ENCODE measurements at places on chromosomes 12 and 14.
A peak's percentile ranks its signal among the peaks of the same experiment; 100 is the strongest.

- H3K36me3 ChIP-seq: no peaks in the 10 kb centered on the region
- H3K4me1 ChIP-seq: peaks cover 3% of the 10 kb centered on the region
- no peaks in the 10 kb centered on the region for H3K27me3 ChIP-seq
- H3K27ac ChIP-seq: no peak overlapping the region
- no peak overlapping the region for H3K4me3 ChIP-seq
These were observed 11.3 kb upstream of the SAMD4A start for GRCh38 chr14:54555651-54556050.

DNA sequence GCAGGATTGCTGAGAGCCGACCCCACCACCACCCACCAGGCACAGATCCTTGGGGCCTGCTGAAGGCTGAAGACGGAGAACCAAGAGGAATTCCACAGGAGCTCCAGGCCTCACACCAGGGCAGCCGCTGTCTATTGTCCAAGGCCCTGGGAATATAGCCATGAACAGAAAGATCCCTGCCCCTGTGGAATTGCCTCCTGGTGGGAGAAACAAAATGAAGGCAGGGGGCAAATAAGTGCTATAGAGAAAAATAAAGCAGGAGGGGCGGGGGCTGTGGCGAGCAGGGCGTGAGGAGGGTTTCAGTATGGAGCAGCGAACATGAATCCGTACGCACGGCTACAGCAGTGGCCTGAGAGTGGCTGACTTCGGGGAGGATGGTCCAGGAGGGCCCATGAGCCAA lies 96.1 kb downstream of the EML1 start:
- peak overlapping the region; percentile 35 for H3K4me3 ChIP-seq
- no peaks in the 10 kb centered on the region for H3K4me1 ChIP-seq
- H3K36me3 ChIP-seq: no peaks in the 10 kb centered on the region
- H3K27me3 ChIP-seq: no peaks in the 10 kb centered on the region
- H3K27ac ChIP-seq: no peak overlapping the region

DNA sequence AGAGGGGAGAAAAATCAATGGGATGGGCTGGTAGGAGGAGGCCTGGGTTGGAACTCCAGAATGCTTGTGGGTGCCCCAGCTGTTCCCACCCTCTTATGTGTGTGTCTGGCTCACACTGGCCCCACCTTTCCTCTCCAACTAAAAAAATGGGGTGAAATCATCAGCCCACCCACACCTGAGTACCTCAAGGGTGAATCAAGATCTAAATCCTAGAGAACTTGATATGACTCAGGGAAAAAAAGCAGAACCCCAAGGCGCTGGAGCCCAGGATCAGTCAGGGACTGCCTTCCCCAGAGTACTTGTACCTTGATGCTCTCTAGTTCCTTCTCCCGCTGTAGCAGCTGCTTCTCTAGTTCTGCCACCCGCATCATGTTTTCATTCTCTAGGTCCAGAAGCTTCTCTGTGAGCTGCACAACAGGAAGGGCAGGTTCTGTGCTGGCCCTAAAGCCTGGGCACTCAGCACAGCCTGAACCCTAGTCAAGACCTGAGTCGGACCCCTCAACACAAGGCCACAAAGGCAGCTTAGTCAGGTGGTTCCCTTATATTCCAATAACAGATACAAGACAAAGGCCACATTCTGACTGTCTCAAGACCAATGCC lies 29.7 kb downstream of the PRPF40B start:
- no peak overlapping the region for H3K4me3 ChIP-seq
- H3K27ac ChIP-seq: no peak overlapping the region
- peaks cover 84% of the 10 kb centered on the region for H3K36me3 ChIP-seq
- H3K4me1 ChIP-seq: no peaks in the 10 kb centered on the region
- no peaks in the 10 kb centered on the region for H3K27me3 ChIP-seq

- no peaks in the 10 kb centered on the region for H3K4me1 ChIP-seq
- no peaks in the 10 kb centered on the region for H3K27me3 ChIP-seq
- peak overlapping the region; percentile 16 for H3K27ac ChIP-seq
- H3K36me3 ChIP-seq: no peaks in the 10 kb centered on the region
These were observed 210.6 kb upstream of the ABCD2 start for GRCh38 chr12:39830171-39830570.

- H3K27me3 ChIP-seq: no peaks in the 10 kb centered on the region
- no peak for DNase-seq
- no peaks in the 10 kb centered on the region for H3K36me3 ChIP-seq
- H3K4me1 ChIP-seq: no peaks in the 10 kb centered on the region
- no peak overlapping the region for H3K4me3 ChIP-seq
These were observed 400.5 kb upstream of the CCDC196 start for GRCh38 chr14:66085665-66086064.

GRCh38 chr12:29207120-29207519 lies 58.0 kb downstream of the FAR2 start:
- no peak overlapping the region for H3K4me3 ChIP-seq
- H3K4me1 ChIP-seq: peaks cover 6% of the 10 kb centered on the region
- no peak overlapping the region for H3K27ac ChIP-seq
- DNase-seq: no peak
- peaks cover 14% of the 10 kb centered on the region for H3K36me3 ChIP-seq
- no peaks in the 10 kb centered on the region for H3K27me3 ChIP-seq

- peaks cover 1% of the 10 kb centered on the region for H3K36me3 ChIP-seq
- no peak for DNase-seq
- no peak overlapping the region for H3K4me3 ChIP-seq
- H3K4me1 ChIP-seq: no peaks in the 10 kb centered on the region
These were observed 120.3 kb upstream of the PLEKHG7 start for GRCh38 chr12:92582475-92582874.

DNA sequence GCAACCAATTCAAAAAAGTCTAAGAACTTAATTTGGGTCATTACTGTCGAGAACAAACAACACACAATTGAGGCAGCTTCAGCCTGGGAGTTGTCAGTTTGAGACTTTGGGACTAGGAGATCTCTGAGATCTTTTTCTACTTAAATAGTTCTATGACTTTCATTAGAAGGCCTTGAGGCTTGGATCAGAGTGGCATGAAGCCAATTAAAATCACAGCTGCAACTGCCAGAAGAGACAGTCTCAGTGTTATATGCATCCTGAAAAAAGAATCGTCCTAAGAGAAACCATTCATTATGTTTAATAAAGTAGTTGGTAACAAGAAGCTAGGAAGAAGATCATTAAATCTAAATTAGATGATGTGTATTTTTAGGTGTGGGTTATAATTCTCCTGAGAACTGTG lies 170.8 kb upstream of the RASSF8 start:
- H3K27ac ChIP-seq: no peak overlapping the region
- H3K36me3 ChIP-seq: no peaks in the 10 kb centered on the region
- H3K4me3 ChIP-seq: no peak overlapping the region
- no peaks in the 10 kb centered on the region for H3K27me3 ChIP-seq

GRCh38 chr12:27852742-27853141 lies 72.7 kb upstream of the MANSC4 start:
- no peak overlapping the region for H3K27ac ChIP-seq
- no peaks in the 10 kb centered on the region for H3K4me1 ChIP-seq
- no peaks in the 10 kb centered on the region for H3K27me3 ChIP-seq
- DNase-seq: no peak
- no peak overlapping the region for H3K4me3 ChIP-seq

- H3K4me3 ChIP-seq: no peak overlapping the region
- H3K4me1 ChIP-seq: no peaks in the 10 kb centered on the region
- H3K27ac ChIP-seq: peak overlapping the region; percentile 16
These were observed 907.2 kb downstream of the VRK1 start for GRCh38 chr14:97704316-97704885.

GRCh38 chr14:54786838-54787237 lies 115.8 kb downstream of the GCH1 start:
- H3K27me3 ChIP-seq: no peaks in the 10 kb centered on the region
- no peak overlapping the region for H3K4me3 ChIP-seq
- DNase-seq: no peak
- H3K36me3 ChIP-seq: 0 out of 3 replicates have a peak, but pooled peaks cover 2% of the 10 kb centered on the region
- no peak overlapping the region for H3K27ac ChIP-seq
- H3K4me1 ChIP-seq: no peaks in the 10 kb centered on the region

DNA sequence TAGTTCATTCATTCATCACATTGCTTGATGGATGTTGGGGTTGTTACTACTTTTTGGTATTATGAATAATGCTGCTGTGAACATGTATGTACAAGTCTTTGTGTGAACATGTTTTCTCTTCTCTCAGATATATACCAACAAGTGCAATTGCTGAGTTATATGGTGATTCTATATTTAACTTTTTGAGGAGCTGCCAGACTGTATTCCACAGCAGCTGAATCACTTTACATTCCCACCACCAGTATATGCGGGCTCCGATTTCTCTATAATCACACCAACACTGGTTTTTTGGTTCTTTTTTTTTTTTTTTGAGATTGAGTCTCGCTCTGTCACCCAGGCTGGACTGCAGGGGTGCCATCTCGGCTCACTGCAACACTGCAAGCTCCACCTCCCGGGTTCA lies 22.2 kb upstream of the PLEKHG6 start:
- no peaks in the 10 kb centered on the region for H3K4me1 ChIP-seq
- no peaks in the 10 kb centered on the region for H3K27me3 ChIP-seq
- H3K27ac ChIP-seq: no peak overlapping the region
- DNase-seq: no peak
- no peak overlapping the region for H3K4me3 ChIP-seq

DNA sequence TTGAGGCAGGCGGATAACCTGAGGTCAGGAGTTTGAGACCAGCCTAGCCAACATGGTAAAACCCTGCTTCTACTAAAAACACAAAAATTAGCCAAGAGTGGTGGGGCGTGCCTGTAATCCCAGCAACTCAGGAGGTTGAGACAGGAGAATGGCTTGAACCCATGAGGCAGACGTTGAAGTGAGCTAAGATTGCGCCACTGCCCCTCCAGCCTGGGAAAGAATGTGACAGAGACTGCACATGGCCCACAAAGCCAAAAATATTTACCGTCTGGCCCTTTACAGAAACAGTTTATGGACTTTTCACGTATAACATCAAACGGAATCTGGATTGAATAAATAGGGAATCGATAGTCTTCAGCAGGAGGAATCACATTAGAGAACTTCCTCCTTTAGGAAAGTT lies 3.5 kb downstream of the RSRC2 start:
- no peaks in the 10 kb centered on the region for H3K4me1 ChIP-seq
- H3K27ac ChIP-seq: no peak overlapping the region
- no peaks in the 10 kb centered on the region for H3K27me3 ChIP-seq
- peak overlapping the region; percentile 93 for H3K4me3 ChIP-seq
- DNase-seq: no peak

All from H9 (cell line).